Ovary (tissue), 10 donors: ENCODE measurements at places on chromosomes 1 and 21. TPM values are rescaled to one million over a fixed set of nuclear protein-coding genes. Genes with fewer than 3 reads are reported as not detected.

DNA sequence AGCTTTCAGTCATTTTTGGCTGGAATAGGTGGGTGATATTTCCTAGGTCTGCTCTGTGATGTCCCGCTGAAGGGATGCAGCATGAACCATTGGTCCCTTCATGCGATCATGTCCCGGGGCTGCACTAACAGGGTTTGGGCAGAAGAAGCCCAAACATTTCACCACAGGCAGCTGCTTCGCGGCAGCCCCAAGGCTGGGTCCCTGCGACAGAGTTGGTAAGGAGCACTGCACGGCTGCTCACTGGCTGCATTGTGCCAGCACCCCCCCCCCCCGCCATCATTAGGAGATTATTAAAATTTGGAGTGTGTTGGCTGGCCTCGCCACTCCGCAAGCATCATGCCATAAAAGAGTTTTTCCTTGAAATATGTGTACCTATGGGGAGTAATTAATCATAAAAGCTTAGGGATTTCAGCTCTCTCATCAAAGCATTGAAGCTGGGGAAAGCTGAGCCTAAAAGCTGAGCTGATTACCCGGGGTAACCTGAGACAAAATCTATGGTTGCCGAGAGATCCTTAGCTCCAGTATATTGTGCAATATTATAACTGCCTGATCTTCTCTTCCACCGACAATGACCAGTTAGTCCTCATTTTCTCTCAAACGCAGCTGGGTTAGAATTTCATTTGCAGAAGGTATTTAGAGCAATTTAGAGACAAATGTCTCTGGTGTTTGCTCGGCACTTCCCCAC, 62.5 kb downstream of the PEX14 start:
- no peaks in the 10 kb centered on the region for H3K4me1 ChIP-seq
- H3K27ac ChIP-seq: no peak overlapping the region
- no peaks in the 10 kb centered on the region for H3K27me3 ChIP-seq
- H3K4me3 ChIP-seq: no peak overlapping the region

FHL3 gene
- polyA plus RNA-seq: 13.9 TPM

FAM72B gene
- 0.52 TPM for polyA plus RNA-seq

PCNX2 gene
- 10.9 TPM for polyA plus RNA-seq

EFNA3 gene
- polyA plus RNA-seq: 1.6 TPM

OR10J1 gene
- not detected for polyA plus RNA-seq
